HCEC 1CT (cell line): ENCODE measurements at places on chromosomes 16 and 17.

GRCh38 chr16:68229431-68230175, 6.3 kb downstream of the ESRP2 start:
- peak; percentile 45 for DNase-seq

DNA sequence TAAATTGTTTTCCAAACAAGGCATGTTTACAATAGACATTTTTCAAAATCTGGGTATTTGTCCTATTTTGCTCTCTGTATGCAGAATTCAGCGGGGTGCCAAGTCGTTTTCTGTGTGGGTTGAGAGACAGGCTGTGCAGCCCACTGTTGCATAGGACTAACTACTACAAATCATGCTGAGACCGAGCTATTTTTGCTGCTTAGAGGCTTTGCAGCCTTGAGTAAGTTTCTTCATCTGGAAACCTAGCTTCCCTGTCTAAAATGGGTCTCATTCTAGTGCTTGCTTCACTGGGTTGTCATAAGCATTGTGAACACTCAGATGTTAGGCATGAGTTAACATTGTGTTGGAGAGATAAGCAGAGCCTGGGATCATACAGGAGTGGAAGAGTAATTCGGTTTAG, 1.3 kb downstream of the PRPSAP2 start:
- peak; percentile 32 for DNase-seq

- no peak for DNase-seq
Measured at GRCh38 chr16:58338205-58338604, 43.4 kb upstream of the PRSS54 start.

GRCh38 chr17:48453447-48453846, 23.4 kb upstream of the SKAP1 start:
- no peak for DNase-seq

GRCh38 chr16:72658888-72659717, 388.8 kb downstream of the ZFHX3 start:
- peak; percentile 60 for DNase-seq

DNA sequence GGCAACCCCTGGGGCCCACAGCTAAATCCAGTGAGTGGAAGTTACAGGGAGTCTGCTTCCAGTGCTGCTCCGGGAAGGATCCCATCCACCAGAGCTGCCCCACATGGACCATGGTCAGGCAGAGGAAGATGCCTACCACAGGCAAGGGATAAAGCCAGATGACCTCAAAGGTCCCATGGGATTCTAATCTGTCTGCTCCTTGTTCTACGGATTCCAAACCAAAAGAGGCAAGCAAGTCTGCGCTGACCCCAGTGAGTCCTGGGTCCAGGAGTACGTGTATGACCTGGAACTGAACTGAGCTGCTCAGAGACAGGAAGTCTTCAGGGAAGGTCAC, 1.4 kb downstream of the CCL4L2 start:
- DNase-seq, result no peak

DNA sequence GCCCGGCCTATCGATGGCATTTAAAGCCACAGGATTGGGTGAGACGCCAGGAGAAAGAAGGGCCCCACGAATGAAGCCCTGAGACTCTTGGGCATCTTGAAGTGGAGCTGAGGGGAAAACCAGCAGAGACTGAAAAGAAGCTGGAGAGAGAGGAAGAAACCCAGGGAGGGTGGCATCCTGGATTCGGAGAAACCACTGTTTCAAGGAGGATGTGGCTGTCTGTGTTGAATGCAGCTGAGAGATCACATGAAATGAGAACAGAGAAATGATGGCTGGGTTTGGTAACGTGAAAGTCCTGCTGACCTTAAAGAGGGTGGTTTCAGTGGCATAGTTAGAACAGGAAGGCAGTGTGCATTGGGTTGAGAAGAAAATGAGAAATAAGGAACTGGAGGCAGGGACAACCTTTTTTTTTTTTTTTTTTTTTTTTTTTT, 3.8 kb downstream of the TNFSF12 start:
- DNase-seq, result no peak

GRCh38 chr16:14456793-14457481, 173.1 kb downstream of the PARN start:
- no peak for DNase-seq

DNA sequence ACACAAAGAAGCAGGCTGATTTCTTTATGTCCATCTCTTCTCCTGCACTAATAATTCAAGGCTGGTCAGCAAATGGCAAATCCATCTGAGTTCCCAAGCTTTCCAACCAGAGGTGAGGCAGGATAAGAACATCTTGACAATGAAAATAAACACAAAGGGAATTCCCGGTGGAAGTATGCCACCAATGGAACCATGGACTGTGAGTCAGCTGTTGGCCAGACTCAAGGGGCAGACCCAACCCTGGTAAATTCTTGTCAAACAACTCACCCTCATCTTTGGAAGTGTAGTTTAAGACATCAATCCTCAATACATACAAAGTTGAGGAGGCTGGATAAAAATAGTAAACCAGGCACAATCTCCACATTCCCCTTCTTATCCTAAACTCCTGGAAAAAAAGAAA, 74.3 kb upstream of the CES5A start:
- DNase-seq, result no peak

GRCh38 chr17:1683459-1683858, 1.2 kb downstream of the PRPF8 start:
- no peak for DNase-seq

- DNase-seq, result no peak
Measured at GRCh38 chr17:80948976-80949450, 42.6 kb upstream of the CHMP6 start.

DNA sequence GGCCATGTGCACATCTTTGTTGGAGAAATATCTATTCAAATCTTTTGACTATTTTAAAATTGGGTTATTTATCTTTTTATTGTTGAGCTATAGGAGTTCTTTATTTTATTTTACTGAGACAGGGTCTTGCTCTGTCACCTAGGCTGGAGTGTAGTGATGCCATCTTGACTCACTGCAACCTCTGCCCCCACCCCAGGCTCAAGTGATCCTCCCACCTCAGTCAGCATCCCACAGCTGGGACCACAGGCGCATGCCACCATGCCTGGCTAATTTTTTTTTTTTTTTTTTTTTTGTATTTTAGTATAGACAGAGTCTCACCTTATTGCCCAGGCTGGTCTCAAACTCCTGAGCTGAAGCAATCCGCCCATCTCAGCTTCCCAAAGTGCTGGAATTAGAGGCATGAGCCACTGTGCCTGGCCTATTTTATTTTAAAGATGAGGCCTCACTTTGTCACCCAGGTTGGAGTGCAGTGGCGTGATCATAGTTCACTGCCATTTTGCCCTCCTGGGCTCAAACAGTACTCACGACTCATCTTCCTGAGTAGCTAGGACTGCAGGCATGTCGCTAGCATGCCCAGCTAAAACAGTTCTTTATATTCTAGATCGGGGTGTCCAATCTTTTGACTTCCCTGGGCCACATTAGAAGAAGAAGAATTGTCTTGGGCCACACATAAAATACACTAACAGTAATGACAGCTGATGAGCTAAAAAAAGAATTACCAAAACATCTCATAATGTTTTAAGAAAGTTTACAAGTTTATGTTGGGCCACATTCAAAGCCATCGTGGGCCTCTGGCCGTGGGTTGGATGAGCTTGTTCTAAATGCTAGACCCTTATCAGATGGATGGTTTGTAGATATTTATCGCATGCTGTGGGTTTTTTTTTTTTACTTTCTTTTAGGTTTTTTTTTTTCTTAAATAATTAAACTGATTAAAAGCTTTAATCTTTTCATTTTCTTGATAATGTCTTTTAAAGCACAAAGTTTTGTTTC, 13.7 kb downstream of the TENT4B start:
- DNase-seq, result peak; percentile 53

DNA sequence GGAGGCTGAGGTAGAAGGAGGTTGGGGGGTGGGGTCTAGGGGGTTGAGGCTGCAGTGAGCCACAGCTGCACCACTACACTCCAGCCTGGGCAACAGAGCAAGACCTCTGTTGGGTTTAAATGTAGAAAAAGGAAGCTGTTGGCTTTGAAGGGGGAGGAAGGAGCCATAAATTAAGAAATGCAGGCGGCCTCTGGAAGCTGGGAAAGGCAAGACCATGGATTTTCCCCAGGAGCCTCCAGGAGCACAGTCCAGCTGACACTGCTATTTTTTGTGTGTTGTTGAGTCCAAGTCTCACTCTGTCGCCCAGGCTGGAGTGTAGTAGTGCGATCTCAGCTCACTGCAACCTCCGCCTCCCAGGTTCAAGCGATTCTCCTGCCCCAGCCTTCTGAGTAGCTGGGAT, 15.9 kb downstream of the LITAF start:
- no peak for DNase-seq

GRCh38 chr17:74055508-74056160, 147.8 kb upstream of the RPL38 start:
- no peak for DNase-seq

DNA sequence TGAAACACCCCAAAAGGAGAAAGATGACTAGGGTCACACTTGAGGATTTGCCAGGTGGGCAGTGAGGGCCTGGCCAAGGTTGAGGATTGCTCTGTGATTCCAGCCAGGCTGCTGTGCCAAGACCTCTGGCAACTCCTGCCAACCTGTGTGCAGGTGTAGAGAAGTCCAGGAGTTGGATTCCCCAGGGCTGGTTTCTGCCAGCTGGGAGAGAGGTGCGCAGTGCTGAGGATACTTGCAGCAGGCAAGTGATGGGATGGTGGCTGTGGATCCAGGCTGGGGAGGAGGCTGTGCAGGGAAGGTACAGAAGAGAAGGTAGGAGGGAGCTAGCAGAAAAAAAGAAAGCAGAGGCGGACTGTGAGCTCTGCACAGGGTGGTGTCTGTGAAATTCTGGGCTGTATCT, 6.6 kb downstream of the RIPOR1 start:
- no peak for DNase-seq

DNA sequence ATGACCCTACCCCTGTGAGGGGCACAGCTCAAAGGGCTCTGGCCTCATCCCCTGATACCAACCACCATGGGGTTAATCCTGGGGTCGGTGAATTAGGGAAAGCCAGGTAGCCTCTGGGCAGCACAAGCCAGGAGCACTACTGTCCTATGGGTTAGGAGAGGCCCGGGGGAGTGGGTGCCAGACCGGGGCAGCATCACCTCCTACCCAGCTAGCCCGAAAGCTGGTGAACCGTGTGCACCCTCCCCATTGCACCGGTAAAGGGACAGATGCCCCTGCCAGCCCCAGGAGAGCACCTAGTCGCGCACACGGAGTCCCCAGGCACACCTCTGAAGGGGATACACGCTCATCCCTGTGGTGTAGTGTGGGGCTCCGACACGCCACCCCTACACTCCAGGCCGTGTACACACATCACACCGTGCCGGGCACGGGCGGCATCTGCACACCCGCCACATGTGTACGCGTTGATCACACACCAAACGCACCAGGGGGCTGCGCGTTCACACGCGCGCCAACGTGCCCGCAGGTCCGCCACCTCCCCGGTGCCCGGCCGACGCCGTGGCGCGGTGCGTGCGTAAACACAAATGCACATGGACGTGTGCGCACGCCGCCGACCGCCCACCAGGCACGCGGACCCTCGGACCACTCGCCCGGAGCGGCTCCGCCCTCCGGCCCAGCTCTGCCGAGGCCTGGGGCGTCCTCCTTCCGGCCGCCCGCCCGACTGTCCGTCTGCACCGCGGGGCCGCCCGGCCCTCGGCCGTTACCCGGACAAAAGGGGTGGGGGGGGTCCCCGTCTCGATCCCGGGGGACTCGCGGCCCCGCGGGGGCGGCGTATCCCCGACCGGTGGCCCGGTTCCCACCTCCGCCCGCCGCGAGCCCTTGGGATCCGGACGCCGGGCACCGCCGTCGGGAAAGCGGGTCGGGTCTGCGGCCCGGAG, 785 bp downstream of the UBALD1 start:
- DNase-seq, result peak; percentile 17

DNA sequence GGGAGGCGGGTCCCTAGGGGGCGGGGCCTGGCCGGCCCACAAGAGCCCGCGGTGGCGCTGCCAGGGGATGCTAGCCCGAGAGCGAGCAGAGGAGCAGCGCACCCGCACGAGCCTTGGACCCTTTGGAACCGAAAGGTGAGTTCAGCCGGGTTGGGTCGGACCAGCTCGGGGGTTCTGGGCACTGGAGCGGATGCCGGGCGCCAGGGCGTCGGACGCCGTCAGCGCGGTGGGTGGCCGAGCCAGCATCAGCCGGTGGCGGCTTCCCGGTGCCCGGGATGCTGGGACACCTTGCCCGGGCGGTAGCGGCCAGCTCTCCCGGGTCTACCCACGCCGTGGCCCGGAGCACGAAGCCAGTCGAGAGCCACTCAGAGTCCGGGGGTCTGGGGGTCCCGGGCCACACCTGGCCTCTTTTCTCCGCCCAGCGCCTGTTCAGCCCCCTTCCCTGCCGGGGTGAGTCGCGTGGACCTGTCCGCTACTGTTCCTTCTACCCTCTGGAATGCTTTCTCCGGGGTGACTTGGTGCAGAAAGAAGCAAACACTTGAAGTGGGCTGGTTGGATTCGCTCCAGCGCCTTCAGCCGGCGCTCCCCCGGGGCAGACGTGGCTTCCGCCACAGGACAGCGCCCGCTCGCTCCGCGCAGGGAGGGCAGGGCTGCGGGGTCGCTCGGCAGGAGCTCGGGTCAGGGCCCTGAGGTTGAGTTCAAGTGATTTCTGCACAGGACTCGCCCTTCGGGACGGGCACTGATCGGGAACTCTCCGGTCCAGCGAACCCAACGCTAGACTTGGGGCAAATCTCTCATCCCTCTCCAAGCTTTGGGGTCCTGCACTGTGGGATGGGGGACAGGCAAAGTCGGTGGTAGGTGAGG, at the start of gene SCNN1G:
TSS of gene SCNN1G (plus strand) at position 67 of the 864 bp plus-strand sequence. CDS start 3,527 bp downstream, outside the sequence.
- DNase-seq, result no peak

DNA sequence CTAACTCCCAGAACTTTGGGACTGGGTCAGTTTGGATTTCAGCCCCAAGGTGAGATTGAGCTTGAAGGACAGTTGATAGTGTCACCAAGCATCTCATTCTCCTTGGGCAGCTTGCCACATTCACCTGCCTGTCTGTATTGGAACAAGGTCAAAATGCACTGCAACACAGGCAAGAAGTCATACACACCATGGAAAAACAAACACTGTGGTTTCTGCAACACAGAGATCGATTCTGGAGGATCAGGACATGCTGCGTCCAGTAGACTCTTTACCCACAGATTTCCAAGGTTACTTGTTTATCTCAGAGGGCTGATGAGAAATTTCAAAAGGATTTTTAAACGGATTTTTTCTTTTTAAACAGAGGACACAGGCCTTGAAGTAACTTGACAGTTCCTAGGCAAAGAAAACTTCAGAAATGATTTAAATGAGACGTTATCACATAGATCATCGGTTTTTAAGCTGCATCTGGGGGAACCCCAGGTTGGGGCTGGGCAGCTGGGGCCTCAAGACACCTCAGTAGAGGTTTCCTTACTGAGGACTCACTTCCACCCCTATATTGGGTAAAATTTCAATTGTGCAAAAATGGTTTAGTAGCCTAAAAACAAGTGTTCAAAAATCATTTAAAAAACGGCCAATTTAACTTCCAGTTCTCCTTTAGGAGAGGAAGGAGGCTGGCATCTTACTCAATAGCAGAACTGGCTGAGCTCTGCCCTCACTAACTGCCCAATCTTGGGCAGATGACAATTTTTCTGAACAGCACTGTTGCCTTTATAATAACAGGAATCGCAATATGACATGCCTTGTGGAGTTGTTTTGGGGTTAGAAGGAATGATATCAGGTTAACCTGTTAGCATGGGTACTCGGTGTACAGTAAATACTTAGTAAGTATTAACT, 299.3 kb downstream of the XYLT1 start:
- no peak for DNase-seq

- no peak for DNase-seq
Measured at GRCh38 chr16:84816485-84816884, 3.3 kb upstream of the CRISPLD2 start.
